OCI-LY7 (cell line): ENCODE measurements at places on chromosomes 12 and 14.
A peak's percentile ranks its signal among the peaks of the same experiment; 100 is the strongest.

DNA sequence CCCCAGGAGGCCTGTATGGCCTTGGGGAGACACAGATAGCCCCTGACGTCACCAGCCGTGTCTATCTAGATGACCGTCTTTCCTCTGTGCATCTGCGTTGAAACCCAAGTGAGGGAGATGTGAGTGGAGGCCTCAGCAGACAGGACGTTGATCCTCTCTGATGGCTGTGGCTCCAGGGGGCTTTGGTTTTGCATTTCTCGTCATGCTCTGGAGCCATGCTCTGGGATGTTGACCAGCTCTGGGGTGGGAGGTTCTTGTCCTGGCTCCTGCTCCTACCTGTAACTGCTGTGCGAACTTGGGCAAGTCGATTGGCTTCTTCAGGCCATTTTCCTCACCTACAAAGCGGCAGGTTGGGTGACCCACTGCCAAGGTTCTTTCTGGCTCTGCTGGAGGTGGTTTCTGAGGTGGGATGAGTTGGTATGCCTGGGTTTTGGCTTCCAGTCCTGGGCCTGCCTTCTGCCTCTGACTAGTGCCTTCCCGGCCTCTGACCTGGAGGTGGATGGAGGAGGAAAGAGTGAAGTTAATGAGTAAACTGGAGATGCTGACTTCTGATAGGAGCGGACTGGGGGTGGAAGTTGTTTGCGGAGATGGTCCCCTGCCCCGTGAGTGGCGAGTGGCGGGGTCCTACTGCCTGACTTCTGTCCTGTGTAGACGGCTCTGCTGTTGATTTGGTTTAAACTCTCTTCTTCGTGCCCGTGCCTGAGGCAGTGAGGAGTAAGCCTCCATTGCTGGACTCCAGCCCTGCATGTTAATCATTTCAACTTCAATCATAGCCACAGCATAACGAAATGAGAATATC is 8.4 kb downstream of the TSPAN9 start:
- DNase-seq: no peak

- no peak for DNase-seq
These were observed 53.7 kb downstream of the EFCAB11 start for GRCh38 chr14:89900802-89901201.

DNA sequence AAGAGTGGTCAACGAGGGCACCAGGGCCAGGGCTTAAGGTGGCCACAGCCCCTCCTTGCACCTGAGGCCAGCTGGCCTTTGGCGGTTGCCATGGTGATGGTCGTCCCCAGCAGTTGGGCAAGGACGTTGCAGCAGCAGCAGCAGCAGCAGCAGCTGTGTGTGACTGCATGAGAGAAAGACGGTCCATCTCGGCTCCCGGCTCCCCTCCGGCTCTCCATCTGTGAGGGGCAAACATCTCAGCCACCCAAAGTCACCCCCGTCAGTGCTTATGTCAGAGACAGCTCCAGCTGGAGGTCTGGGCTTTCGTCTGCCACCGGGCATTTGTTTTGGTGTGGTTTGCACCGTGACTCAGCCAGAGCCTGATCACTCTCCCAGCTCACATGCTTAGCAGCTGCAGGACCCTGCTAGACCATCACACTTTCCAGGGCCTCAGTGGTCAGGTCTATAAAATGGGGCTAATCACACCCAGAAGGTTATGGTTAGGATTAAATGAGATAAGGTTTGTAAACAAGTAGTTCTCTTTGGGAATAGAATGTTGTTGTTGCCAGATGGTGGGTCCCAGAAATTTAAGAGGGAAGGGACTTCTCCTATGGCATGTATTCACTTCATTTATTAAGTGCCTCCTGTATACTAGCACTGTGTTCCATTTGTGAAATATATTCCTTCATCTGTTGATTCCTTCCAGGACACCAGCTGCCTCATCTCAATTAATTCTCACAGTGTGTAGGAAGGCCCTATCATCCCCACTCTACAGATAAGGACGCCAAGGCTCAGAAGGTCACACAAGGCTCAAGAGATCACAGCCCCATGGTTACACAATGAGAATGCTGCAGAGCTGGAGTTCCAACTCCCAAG is 212.6 kb upstream of the LHX5 start:
- no peak for DNase-seq

DNA sequence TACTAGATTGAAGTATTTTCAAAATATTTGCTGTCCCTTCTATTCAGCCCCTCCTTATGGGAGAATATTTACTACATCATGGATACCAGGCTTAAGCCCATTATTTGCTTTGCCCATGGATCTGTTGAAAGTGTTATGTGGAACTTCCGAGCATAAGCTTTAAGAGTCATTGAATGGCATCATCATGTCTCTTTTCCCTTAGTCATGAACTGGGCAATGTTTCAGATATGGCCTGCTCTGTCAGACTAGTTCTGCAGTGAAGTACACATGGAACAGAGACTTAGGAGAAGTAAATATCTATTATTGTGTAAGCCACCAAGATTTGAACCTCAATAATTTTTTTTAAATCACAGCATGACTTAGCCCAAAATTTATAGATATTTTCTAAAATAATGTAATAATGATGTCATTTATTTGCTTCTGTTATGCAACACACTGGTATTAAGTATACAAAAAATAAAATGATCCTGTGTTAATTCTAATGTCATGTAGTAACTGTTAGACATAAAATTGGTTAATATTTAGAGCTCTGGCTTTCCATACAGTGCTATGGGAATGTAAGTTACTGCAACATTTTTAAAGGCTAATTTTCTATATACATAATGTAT is 1097.3 kb downstream of the SLC16A7 start:
- no peak for DNase-seq

DNA sequence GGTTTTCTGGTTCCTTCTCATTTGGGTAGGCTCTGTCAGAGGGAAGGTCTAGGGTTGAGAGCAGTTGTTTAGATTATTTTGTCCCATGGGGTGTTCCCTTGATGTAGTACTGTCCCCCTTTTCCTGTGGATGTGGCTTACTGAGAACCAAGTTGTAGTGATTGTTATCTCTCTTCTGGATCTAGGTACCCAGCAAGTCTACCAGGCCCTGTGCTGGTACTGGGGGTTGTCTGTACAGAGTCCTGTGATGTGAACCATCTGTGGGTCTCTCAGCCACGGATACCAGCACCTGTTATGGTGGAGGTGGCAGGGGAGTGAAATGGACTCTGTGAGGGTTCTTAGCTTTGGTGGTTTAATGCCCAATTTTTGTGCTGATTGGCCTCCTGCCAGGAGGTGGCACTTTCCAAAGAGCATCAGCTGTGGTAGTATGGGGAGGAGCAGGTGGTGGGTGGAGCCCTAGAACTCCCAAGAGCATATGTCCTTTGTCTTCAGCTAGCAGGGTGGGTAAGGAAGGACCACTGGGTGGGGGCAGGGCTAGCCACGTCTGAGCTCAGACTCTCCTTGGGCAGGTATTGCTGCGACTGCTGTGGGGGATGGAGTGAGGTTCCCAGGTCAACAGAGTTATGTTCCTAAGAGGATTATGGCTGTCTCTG is 179.3 kb upstream of the BTG1 start:
- DNase-seq: peak; percentile 51

GRCh38 chr12:12686925-12687324 is 9.1 kb downstream of the GPR19 start:
- DNase-seq: no peak

- DNase-seq: no peak
These were observed 19.1 kb upstream of the PLA2G1B start for GRCh38 chr12:120346681-120347080.

DNA sequence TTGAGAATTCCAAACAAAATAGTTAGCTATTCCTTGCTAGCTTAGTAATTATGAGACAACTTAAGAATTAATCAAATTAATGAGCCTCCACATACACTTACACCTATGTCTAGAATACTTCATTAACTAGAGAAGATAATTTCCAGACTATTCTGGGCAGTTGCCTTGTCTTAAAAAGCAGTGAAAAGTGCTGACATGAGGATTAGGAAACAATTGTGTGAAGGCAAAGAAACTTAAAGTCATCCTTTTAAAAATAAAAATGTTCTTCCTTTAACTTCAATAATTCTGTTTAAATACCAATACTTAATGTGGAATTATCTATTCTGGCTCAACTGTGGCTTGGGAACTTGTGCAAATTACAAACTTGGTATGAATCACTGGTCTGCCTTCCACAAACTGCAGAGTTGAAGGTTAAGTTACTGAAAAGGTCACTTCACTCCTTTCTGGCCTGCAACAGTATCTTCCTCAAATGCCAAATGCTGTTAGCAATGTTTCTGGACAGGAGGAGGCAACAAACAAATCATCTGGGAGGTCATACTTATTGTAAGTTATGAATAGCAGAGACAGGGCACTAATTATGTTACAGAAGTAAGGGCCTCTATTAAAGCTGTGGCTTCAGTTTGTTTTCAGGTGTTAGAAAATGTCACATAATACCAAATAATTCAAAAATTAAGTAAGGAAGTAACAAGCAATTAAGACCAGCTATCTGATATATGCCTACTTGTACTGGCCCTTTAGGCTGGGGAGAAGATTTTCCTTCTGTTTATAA is 19.2 kb downstream of the PPTC7 start:
- DNase-seq: no peak

DNA sequence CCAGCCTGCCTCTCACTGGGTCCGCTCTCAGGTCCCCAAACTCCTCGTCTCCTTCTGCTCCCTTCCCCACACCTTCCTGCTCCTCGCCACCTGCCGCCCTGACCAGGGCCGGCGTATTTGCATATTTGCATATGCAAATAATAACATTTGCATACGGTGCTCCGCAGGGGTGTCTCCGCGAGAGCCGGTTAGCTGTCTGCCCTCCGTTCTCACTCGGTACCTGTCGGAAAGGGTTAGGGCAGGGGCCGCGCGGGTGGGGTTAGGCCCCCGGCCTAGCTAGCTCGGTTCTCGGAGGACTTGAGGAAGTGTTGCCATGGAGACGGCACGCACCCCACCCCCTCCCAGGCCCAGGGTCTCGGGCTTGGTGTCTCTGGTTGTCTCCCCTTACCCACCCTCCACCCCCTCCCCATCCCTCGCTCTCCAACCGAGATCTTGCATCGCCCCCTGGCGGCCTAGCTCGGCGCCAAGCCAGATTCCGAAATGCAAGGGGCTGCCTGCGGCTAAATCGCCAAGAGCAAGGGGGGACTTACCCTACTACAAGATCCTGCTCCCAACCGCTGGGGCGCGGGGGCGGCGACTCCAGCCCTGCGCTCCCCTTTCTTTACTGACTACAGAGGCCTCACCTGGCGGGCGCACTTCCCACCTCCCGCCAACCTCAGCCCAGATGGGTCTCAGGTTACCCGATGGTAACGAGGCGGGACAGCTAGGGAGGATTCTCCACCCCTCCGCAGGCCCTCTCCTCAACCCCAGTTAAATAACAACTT is 8.1 kb downstream of the STAC3 start:
- peak; percentile 97 for DNase-seq

GRCh38 chr12:104748790-104749189 is 209.3 kb downstream of the SLC41A2 start:
- DNase-seq: no peak

DNA sequence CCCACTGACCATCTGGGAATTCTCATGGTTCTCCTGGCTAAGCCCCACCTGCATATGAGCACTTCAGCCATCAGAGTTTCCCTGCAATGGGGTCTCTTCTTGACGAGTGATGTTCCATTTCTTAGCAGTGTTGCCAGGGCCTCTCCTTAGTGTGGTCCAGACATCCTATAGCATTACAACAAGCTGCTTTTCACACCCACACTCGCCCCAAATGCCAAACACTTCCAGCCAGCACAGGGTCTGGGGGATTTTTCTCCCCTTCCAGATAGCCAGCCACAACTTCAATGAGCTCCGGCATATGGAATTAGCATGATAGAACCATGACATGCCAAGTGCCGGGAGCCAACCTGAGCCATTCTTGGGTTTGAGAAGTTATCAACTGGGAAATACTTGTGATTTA is 267.4 kb downstream of the ZFP36L1 start:
- no peak for DNase-seq

DNA sequence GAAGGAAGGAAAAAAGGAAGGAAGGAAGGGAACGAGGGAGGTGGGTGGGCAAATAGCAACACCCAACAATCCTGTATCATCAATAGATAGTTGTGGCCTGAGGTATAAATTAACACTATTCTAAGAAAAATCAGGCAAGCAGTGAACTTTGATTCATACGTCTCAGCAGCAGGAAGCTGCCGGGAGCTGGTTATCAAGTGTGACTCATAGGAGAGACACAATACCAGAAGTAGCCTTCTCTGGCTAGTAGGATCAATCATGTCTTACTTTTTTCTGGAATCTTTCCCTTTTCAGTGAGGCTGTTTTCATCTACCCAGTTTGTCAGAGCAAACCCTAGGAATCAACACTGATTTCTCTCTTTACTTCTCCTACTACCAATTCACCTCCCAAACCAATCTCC is 780.5 kb downstream of the NRXN3 start:
- DNase-seq: no peak

- DNase-seq: no peak
These were observed 16.0 kb upstream of the PPP1R1A start for GRCh38 chr12:54604436-54604835.

DNA sequence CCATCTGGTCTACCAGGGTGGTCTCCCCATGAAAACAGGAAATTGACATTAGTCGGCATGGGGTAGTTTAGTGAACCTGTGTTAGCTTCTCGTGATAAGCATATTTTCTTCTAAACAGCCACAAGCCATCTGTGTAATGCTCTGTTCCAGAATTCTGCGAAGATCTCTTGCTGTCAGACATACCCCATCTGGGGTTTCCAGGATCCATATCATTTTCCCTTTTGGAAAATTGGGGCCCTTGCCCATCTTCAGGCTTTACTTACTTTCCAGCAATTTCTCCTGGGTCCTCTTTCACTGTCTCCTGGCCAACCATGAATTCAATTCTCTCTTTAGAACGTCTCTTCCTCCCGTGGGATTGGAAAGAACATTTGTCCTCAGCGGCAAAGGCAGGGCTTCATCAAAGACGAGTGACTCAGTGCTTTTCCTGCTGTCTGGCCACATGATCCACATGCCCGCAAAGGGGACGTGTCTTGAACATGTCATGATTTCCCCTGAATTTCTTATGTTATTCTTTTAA is 21.4 kb upstream of the NCOR2 start:
- DNase-seq: no peak
